ENCODE measurements at places on chromosomes 11 and 22.

- DNase-seq, result peak; percentile 37
These were observed 5.0 kb downstream of the CRELD2 start for GRCh38 chr22:49923445-49923844.

DNA sequence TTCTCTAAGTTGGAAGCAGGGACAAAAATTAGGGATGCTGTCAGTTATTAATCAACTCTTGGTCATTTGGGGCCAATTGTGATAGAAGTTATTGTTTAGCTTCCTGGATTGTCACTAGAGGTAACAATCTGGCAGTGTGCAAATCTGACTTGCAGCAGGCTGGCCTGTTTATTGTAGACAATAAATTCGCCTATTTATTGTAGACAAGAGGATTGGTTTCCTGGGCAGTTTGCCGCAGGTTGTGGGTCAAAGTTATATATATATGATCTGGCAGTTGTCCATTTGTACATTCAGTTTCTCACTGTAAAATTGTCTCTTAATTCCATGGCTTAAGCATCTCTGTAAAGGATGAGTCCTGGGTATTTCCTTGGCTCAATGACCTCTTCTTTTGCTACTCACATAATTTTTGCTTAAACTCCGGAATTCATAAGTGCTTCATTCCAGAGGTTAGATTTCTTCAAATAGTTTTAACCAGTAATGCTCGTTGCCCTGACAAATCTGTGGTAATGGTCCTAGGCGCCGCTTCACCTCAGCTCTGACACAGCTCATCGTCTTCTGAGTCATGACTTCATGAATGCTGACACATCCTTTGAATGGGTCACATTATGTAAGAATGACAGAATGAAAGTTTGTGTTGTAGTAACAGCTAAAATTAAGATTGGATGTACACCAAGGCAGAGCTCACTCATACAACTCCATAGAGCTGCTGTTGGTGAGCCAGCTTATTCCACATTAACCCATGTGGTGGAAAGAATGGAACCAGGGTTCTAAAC, 7.8 kb upstream of the MMP3 start:
- DNase-seq, result no peak

DNA sequence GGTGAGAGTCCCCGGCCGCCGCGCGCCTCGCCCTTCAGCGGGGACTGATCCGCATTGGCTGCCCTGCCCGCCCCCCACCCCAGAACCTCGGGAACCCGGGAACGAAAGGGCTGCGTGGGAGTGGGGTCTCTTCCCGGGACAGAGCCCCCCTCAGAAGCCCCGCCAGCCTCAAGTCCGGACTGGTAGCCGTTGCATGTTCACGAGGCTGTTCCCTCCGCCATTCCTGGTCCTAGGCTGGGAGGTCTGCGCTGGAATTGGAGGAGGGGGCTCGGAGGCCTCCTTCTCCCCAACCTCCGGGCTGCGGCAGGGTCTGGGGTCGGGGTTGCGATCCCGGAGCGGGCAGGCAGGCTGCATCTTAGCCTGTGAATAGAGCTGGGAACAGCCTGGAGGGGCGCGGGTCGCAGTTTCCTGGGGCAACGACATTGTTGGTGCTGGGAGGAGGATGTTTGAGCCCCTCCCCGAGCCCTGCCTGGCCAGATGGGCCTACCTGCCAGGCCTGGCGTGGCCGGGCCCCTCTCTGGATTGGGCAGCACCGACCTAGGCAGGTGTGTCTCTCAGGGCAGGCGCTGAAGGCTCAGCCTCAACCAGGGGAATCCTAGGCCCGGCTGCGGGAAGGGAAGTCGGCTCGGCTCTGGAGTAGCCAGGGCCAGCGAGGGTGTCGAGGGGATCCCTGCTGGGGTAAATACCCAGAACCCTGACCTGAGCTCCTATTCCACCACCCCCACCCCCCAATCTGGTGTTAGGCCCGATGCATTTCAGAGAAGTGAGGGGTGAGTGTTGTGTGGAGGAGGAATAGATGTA, 670 bp downstream of the MAPK8IP1 start:
- no peak for DNase-seq

GRCh38 chr11:4704054-4704789, at the start of gene MMP26:
MMP26 (plus strand) TSS chr11:4704784.
- no peak for DNase-seq
